ENCODE measurements at places on chromosomes 13 and 19.

DNA sequence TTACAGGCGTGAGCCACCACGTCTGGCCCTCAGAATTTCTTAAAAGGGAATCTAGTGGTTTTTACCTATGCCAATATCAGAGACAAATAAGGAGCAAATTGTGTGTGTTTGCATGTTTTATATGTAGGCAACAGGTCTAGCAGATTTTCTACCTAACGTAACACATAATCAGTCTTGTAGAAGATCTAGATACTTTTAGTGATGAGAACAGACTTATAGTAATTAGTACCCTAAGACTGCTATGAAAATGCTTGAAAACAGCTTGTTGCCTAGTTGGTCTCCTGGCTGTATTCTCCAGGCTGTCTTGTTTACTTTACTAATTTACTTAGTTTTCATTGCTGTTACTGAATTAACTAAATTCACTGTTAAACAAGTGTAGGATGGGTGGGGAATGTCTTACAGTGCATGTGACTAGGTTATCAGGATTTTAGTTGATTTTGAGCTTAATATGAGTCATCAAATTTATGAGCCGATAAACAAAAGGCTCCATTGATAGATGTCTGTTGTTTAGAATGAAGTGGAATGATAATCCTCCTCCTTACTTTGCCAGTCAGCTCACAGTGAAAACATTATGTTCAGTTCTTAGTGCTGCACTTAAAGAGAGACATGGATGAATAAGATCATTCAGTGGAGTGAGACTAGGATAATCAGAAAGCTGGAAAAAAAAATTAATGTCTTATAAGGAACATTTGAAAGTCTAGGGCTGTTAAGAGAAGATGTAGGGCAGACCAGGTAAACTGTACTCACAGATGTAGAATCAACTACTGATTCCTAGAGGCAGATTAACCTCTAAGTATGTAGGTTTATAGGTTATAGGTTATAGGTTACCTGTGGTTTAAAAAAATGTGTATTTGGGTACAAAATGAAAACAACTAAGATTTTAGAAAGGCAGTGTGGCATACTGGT lies 22.4 kb downstream of the GTF2F2 start:
- DNase-seq: no peak

- DNase-seq: no peak
Measured at GRCh38 chr19:46732172-46732938, 13.5 kb upstream of the FKRP start.

GRCh38 chr19:49097453-49098288 lies 12.4 kb downstream of the SNRNP70 start:
- peak; percentile 45 for DNase-seq

DNA sequence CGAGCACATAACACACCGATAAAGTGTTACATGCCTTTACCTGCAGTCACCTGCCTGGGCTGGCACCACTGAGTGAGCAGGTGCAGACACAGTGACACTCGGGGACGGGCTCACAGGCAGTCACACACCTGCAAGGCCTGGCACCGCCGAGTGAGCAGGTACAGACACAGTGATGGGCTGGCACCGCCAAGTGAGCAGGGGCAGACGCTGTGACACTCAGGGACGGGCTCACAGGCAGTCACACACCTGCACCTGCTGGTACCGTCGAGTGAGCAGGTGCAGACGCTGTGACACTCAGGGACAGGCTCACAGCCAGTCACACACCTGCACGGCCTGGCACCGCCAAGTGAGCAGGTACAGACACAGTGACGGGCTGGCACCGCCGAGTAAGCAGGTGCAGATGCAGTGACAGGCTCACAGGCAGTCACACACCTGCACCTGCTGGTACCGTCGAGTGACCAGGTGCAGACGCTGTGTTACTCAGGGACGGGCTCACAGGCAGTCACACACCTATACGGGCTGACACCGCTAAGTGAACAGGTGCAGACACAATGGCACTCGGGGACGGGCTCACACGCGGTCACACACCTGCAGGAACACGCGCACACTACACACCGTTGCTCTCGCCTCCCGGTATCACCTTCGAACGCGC lies 470 bp downstream of the ZNF835 start:
- DNase-seq: no peak

- DNase-seq: no peak
Measured at GRCh38 chr13:51154029-51154555, 43.0 kb upstream of the C13orf42 start.

- DNase-seq: no peak
Measured at GRCh38 chr19:55444646-55445045, 1.5 kb upstream of the SHISA7 start.
